Astrocyte of the cerebellum (primary cell): ENCODE measurements at places on chromosomes 11 and 22.

DNA sequence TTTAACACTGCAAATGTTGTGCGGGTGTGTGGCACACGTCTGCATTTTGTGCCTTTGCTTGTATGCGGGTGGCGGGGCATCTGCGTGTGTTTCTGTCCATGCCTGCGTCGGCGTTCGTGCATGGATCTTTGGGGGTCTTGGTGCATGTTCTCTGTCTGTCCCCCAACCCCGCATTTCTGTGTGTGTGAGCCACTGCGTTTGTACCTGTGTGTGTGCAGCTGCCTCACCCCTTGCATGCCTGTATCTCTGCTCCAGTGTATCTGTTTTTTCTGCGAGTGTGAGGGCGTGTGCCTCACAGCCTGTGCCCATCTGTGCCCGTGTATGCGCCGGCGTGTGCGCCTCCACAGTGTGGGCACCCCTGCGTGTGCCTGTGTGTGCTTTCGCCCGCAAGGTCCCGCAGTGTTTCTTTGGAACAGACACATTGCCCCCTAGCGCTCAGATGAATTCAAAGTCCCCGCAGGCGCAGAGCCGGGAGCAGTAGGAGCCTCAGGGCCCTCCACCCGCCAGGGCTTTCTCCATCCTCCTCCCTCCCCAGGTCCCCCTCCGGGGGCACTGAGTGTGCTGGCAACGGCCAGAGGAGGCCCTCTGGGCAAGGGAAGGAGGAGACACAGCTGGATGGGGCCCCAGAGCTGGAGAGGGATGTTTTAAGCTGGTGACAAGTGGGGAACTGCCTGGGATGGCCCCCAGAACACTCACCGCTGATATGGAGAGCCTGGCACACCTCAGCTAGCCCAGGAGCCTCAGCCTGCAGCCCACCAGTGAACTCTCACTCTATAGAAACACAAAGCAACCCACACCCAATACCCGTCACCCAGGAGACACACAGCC is 3.1 kb upstream of the MN1 start:
- DNase-seq = no peak

DNA sequence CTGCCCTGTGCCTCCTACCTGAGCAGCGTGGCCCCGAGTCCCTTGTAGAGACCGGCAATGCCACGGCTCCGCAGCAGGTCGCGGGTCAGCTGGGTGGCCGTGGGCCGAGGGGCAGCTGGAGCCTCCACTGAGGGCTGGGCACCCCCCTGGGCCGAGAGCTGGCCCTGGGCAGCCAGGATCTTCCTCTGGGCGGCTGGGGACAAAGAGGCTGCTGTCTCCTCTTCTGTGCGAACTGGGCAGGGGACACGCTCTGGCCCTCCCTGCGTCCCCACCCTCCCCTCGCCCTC is 2.6 kb upstream of the CEND1 start:
- DNase-seq = no peak

- DNase-seq = no peak
Measured at GRCh38 chr11:69304686-69305085, 10.7 kb downstream of the MYEOV start.

GRCh38 chr11:61959114-61959513 is 8.3 kb downstream of the FTH1 start:
- no peak for DNase-seq

GRCh38 chr11:74654976-74655375 is 62.6 kb downstream of the POLD3 start:
- DNase-seq = no peak

DNA sequence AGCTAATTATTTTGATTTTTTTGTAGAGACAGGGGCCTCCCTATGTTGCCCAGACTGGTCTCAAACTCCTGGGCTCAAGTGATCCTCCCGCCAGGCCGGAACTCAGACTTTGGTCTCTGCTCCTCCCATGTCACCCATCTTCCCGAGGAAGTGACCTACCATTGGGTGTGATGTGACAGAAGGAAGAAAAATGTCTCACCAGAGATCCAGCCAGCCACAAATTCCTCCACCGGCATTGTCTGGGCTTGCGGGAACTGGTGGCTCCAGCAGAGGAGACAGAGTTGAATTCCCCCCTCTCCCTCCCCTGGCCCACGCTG is 772 bp downstream of the SLC25A45 start:
- DNase-seq = peak; percentile 6

GRCh38 chr11:8219257-8220021 is 44.2 kb downstream of the LMO1 start:
- peak; percentile 34 for DNase-seq

DNA sequence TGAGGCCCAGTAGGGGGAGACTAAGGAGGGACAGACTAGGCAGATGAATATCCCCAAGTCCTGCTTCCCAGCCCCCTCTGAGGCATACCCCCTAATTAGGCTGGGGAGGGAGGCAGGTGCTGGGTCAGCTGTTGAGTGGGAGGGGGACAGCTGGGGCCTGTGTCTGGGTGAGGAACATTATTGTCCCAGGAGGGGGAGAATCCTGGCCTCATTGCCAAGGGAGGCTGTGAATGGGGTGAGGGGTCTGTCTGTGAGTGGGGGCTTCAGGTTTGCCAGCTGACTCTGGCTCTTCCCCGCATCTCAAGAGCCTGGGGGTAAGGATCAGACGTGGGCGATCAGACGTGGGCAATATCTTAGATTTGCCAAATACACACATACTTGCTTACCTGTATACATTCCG is 2.1 kb downstream of the INPPL1 start:
- no peak for DNase-seq

GRCh38 chr11:109808569-109808968 is 284.6 kb upstream of the ZC3H12C start:
- DNase-seq = no peak

DNA sequence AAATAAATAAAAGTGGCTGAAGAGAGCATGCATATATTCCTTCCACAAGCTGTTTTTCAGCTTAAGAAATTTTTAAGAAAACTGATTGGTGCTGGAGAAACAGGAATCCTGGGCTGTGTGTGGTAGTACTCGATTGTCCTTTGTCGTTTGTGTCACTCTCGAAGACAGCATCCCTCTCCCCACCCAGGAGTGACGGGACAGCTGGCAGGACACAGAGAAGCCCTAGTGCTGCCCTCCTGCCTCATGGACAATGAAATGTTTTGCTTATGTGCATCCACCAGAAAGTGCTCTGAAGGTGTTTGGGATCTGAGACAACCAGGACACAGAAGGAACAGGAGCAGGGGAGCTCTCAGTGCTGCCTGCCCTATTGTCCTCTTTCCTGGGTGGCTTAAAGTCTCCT is 12.8 kb downstream of the PLAAT4 start:
- no peak for DNase-seq

DNA sequence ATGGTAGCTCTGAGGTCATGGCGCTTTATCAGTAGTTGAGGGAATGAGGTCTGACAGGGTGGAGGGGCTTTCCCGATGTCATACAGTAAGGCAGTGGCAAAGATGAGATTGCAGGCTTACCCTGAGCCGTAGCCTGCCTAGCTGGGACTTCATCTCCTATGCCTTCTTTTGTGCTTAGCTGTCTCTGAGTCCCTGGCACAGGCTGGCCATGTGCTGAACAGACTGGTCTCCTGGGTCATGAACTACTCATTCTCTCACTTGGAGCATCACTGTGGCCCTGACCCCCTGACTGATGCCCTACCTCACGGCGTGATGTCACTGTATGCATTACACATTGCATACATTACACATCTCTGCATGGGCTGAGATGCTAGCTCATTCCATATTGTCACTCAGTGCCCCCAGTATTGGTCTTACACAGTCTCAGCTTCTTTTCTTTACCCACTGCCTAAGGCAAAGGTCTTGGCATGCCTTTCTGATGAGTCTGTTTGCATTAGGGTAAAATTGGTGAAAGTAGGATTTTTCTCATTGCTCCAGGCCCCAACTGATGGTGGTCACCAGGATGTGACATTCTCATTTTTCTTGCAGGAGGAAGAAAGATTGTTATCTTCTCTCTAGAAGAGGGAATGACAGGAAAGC is 389.4 kb upstream of the CADM1 start:
- DNase-seq = no peak

DNA sequence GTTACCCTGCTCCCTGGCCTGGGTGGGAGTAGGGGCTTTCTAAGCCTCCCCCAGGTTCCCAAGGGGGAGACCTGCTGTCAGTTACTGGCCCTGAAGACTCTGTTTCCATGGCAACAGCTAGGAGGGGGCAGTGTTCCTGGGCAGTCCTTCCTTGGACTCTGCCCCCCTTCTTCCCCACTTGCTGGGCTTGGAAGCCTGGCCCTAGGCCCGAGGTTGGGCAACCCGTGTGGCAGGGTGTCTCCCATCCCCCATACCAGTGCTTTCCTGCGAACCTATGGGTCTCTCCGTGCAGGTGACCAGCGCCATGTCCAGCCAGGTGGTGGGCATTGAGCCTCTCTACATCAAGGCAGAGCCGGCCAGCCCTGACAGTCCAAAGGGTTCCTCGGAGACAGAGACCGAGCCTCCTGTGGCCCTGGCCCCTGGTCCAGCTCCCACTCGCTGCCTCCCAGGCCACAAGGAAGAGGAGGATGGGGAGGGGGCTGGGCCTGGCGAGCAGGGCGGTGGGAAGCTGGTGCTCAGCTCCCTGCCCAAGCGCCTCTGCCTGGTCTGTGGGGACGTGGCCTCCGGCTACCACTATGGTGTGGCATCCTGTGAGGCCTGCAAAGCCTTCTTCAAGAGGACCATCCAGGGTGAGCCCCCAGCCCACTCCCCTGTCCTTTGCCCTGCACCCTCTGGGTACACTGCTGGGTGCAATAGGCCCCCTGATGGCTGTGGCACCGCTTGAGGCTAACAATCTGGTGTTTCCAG is 1.7 kb downstream of the ESRRA start:
- no peak for DNase-seq
